Stimulated activated CD4-positive, alpha-beta T cell treated with anti-CD3 and anti-CD28 coated beads, TNF-alpha, amount 100 ng/mL, for 1 hour (primary cell): ENCODE measurements at places on chromosomes 7 and 10.

DNA sequence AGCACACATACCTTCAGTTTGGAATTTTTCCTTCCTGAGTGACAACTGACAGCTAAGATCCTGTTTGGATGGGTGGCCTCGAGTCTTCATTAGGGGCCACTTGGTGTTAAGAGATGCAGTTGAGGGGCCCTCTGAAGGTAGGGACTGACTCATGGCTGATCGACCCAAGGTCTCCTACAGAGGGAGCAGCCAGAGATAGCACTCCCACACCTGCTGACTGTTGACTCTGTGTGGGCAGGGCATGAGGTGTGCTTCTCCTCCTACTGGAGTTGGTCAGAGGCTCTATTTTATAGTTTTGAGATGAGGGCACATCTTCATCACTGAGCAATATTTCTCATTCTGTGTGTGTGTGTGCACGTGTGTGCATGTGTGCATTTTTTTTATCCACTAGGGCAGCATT is 378.8 kb upstream of the PODXL start:
- DNase-seq, result no peak

DNA sequence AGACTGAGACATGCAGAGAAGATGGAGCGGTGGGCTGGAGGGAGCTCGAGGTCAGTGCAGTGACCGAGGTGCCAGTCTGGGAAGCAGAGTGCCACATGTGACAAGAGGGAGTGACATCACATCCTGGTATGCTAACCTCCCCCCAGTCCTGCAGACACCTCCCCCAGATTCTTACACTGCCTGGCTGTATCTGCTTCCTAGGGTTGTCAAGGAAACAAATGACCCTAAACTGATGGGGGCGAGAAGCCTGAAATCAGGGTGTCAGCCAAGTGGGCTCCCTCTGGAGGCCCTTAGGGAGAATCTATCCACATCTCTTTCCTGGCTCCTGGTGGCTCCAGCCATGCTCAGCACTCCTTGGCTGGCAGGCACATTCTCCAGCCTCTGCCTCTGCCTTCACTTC is 316.1 kb upstream of the ZMIZ1 start:
- no peak for DNase-seq

DNA sequence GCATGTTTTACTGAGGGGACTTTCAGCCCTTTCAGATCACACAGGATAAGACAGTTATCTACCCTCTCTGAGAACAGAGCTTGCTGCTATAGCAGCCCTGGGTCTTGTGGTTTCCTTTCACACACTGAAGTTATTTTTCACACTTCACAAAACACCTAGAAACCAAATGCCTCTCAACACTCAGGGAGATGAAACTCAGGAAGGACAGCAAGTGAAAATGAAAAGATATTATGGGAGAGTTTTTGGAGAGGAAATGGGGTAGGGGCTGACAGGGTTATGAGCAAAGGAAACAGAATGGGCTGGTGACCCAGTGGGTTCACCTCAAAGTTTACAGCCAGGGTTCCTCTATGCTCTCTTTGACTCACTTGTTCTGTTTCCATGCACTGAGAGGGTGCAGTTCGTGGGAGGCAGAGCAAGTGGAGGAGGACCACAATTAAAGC is 17.0 kb upstream of the GIMAP2 start:
- no peak for DNase-seq

GRCh38 chr7:31071645-31072029 is 19.5 kb downstream of the ADCYAP1R1 start:
- no peak for DNase-seq

DNA sequence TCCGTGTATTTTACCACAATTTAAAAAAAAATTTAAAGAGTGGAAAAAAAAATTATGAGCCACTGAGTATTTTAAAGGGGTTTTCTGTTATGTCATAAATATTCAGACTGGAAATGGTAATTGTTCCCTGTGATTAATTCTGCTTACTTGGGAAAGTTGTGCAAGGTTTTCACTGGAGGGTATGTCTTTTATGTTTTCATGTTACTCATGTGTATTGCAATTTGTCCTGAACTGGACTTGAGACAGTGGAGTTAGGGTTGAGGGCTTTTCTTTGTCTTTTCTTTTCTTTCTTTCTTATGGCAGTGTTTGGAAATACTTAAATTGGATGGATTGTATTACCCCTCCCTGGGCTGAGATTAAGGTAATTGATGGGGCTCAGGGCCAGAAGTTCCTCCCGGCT is 257.7 kb downstream of the BAMBI start:
- DNase-seq, result no peak

- no peak for DNase-seq
Measured at GRCh38 chr7:133434246-133434865, 181.5 kb downstream of the EXOC4 start.

DNA sequence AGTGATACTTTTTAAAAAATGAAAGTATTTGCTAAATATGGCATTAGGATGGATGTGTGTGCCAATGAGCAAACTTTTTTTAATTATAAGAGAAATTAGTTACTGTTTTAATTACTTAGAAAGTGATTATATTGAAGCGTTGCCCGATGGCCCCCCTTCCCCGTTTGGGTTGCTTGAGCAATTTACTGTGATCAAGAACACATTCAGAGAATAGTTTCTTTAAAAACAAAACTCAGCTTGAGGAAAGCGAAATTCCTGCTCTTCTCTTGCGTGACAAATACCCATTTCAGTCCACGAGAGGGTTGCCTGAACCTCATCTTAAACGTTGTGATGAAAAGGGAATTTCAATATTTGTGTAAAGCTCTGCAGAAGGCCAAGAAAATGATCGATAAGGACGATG is 234.1 kb downstream of the GATA3 start:
- no peak for DNase-seq

DNA sequence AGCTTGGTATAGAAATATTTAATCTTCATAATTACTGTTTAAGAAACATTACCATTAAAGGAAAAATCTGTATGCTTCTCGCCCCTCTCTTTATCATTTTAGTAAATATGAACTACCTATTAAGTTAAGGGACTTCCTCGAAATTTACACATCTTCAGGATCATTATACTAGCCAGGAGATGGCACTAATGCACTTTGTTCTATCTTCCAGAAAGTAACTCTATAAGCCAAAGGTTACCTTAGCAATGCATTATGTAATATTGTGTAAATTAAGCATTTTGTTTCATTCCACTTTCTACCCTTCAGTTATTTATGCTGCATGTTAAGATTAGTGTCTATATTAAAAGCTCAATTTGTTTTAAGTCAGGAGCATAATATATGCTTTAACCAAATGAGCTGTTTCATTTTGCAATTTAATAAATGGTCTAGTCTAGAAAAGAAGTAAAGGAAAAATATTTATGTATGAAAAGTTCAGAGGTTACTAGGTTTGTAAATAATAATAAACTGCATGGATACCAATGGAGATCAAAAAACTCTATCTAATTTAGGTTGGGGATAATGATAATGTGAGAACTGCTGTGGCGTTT is 128.5 kb downstream of the ANKRD7 start:
- DNase-seq, result no peak

DNA sequence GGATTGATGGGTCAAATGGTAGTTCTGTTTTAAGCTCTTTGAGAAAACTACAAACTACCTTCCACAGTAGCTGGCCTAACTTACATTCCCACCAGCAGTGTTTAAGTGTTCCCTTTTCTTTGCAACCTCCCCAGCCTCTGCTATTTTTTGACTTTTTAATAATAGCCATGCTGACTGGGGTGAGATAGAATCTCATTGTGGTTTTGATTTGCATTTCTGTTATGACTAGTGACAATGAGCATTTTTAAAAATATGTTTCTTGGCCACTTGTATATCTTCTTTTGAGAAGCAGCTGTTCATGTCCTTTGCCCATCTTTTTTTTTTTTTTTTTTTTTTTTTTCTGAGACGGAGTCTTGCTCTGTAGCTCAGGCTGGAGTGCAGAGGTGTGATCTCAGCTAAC is 155.2 kb upstream of the BMPER start:
- DNase-seq, result no peak

DNA sequence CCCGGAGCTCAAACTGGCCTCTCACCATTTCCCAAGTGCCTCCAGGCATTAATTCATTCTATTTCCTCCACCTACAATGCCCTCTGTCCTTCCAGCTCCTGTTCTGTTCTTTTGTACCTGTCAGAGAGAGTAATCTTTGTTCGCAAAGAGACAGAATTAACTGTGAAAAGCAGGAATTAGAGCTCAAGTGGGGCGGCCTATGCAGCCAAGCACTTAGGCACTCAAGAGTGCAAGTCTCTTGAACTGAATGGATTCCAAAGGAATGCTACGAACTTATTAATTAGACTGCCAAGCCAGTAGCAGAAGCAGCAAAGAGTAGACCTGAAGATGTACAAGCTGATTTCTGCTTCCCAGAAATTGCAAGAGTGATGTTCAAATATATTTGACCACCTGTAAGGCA is 338.3 kb upstream of the AUTS2 start:
- no peak for DNase-seq

DNA sequence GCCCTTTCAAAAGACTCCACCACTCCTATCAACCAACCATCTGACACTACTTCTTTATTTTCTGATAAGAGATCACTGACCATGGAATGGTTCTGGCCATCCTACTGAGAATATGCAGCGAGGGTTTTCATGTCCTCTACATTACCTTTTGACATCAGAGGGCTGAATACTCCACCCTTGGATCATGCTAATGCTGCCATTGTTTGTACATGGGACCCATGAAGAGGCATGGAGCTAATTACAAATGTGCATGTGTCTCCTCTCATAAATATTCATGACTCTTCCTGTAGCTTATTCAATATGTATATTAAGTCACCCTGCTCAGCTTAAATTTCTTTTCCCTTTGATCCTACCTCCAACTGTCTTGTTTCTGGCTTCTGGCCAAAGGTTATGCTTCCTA is 1065.8 kb upstream of the GHITM start:
- DNase-seq, result no peak

DNA sequence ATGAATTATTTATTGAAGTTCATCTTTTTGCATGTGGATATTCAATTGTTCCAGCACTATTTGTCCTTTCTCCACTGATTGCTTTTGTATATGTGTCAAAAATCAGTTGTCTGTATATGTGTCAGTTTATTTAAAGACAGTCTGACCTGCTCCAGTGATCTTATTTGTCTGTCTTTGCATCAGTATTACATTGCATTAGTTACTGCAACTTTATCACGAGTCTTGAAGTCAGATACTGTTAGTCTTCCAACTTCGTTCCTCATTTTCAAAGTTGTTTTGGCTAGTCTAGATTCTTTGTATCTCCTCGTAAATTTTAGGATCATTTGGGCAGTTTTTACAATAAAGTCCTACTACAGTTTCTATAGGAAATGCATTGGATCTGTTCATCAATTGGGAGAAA is 166.4 kb downstream of the CELF2 start:
- DNase-seq, result no peak

DNA sequence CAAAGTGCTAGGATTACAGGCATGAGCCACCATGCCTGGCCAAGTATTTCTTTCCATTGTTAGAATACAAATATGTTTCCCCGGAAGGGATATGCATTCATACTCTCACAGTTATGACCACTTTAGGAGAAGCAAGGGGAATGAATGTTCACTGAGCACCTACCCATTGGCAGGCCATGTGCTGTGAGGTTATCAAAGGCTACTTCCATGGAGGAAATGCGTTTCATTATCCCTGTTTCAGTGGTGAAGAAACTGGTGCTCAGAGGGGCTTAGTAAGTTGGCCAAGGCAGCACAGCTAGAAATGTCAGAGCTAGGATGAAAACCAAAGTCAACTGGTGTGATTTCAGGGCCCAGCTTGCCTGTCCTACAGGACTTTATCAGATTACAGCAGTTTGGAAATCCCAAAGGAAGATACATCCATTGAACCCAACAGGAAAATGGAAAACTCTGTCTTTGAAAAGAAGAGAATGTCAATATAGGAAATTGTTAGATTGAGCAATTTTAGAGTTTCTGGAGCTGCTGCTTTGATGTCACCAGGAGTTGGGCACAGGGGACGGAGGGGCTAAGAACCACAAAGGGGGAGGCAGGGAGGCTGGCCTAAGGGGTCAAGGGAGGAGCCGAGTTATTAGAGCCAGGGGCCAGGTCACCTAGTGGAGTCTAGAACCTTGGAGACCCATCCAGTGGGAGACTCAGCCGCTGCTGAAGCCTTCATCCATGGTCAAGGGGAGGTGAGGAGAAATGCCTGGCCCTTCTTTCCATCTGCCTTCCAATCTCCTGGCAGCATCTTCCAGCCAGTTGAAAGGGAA is 319.8 kb downstream of the FRMD4A start:
- no peak for DNase-seq

GRCh38 chr7:103921692-103922091 is 67.8 kb downstream of the RELN start:
- DNase-seq, result no peak

DNA sequence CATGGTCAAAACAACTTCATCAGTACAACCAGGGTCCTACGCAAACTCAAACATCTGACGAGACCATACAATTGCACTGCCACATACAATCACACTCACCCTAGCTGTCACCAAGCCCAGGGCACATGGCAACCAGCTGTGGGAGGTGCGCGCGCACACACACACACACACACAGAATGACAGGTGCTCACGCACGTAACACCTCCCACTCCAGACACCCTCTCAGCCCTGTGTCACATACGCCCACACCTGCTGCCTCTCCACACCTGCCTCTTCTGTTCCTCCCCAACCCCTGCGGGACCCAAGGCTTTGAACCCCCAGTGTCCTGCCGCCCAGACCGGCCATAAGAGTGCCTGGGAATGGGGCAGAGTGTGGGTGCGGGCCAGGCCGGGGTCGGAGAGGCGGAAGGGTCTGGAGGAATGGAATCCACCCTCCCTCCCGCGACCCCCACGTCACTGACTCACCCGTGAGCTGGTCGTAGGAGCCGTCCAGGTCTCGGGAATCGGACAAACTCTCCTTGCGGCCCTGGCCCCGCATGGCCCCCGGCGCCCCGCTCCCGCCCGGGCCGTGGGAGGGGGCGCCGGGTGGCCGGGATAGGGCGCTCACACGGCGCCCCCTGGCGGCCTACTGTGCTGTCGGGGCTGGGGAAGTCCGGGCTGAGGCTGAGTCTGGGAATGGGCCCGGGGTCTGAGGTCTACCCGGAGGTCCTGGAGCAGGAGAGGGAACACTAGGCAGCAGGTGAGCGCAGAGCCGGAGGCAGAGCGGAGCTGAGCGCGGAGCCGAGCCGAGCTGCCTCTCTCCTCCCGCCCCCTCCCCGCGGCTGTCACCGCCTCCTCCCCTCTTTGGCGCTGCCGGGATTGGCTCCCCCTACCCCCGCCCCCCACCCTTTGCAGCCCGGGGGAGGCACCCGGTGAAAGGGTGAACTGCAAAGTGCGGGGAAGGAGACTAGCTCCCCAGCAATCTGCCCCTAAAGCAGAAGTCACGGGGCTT is at the start of gene KCNIP2:
TSS of gene KCNIP2 (minus strand) at position 769 of the 990 bp plus-strand sequence. CDS start at position 537, 232 bp downstream.
- DNase-seq, result no peak

GRCh38 chr7:38934536-38934935 is 25.5 kb upstream of the VPS41 start:
- no peak for DNase-seq

- no peak for DNase-seq
Measured at GRCh38 chr7:109864230-109864629, 1226.7 kb upstream of the LRRN3 start.

DNA sequence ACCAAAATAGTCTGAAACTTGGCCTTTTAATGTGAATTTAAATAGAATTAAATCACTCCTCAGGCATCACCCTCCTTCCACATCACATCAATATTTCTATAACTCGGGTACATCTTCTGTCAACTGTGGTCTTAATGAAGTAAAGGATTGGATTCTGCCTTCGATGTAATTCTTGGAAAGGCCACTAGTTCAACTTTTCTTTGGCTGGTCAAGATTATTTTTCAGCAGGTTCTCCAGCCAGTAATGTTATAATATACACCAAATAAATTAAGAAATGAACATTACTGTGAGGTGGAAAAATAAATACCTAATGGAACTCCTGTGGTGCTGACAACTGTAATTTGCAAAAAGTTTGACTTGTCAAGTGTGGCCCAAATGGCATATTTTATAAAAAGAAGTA is 9.7 kb upstream of the SLC16A9 start:
- DNase-seq, result no peak

GRCh38 chr10:25232204-25232603 is 57.4 kb downstream of the GPR158 start:
- DNase-seq, result no peak
